Stomach (tissue), 19 donors: ENCODE measurements at places on chromosomes 4 and X. TPM values are rescaled to one million over a fixed set of nuclear protein-coding genes. Genes with fewer than 3 reads are reported as not detected.

DNA sequence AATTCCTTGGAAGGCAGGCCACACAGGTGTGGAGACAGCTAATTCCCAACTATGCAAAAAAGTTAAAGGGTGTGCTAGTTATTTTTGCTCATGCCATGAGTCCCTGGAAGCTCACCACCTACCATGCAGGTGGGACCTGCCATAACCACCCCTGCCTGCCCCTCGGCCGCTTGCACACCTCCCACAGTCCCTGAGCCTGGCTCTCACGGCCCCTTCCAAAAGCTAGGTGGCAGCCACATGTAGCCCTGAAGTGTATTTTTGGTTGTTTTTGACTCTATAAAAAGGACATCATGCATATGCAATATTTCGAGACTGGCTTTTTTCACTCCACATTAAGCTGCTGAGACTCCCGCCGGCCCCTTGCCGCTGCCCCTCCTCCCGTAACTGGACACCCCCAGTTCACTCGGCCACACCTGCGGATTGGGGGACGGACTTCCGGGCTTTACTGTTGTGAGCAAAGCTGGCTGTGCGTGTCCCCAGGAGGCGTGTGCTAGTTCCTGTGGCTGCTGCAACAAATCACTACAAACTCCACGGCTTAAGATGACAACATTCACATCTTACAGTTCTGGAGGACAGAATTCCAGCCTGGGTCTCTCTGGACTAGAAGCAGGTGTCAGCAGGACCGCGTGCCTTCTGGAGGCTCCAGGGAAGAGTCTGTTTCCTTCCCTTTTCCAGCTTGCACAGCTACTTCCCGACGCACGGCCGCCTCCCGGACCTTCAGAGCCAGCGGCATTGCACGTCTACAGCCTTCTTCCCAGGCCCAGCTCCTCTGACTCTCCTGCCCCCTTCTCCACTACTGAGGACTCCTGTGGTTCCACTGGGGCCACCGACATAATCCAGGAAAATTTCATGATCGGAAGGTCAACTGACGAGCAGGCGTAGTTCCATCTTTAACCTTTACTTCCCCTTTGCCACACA lies 24.8 kb downstream of the ZFYVE28 start:
- DNase-seq, result peak; percentile 87

GRCh38 chr4:183624548-183624947 lies 34.4 kb downstream of the RWDD4 start:
- peak; percentile 16 for DNase-seq

DNA sequence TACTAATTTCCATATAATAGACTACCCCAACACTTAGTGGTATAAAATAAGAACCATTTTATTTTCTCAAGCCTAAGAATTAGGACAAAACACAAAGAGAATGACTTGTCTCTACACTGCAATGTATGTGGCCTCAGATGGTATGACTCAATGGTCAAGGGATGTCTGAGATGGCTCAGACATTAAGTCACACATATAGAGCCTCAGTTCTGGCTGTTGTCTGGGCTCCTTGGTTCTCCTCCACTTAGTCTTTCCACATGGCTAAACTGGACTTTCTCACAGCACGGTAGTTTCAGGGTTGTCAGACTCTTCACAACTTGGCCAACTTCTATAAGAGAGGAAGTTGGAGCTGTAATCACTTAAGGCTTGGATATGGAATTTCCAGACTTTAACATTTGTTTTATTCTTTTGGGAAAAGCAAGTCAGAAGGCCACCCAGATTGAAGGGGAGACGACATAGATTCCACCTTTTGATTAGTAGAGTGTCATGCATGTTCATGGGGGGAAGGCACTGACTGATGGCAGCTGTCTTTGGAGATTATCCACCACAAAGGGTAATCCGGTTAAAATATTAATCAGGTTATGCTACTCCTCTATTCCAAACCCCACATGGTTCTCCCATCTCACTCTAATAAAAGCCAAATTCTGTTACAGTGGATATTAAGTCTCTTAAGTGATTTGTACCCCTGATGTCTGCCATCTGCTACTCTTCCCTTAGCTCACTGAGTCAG lies 9.4 kb downstream of the IL15 start:
- no peak for DNase-seq

DNA sequence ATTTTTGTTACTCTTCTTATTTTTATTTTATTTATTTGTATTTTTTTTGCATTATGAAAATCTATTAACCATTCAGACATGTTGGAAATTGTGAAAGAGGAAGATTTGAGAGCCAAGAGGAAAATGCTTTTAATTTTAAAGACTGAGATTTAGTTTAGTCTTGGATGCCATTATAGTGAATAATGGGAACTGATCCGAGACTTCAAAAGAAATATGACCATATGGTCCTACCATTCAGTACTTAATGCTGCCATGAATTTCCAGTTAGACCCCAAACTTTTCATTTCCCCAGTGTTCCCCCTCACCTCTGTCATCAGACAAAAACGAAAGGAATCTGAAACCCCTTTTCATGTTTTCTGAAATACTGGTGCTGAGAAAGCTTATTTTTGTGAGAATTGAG lies 95.5 kb downstream of the TENM3 start:
- DNase-seq, result no peak

DNA sequence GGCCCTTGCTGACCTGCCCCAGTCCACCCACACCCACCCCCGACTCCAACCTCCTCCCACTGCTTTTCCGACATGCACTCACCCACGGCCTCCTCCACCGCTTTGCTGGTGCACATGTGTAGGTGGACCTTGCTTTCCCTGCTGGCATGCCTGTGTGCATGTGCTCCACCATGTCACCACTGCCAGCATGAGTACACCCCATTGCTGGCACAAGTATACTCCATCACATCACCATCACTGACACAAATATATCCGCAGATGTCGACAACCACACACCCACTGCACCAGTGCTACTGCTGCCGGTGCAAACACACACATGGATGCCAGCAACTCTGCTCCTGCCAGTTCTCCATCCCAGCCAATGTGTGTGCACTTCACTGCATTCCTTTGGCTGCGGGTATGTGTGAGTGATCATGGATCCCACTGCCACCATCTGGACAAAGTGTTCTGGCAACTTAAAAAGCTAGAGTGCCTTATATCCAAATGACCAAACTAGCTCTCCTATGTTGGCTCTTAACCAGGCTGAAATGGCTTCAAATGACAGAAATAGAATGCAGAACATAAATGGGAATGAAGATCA lies 1072.3 kb downstream of the RAPGEF2 start:
- no peak for DNase-seq

DNA sequence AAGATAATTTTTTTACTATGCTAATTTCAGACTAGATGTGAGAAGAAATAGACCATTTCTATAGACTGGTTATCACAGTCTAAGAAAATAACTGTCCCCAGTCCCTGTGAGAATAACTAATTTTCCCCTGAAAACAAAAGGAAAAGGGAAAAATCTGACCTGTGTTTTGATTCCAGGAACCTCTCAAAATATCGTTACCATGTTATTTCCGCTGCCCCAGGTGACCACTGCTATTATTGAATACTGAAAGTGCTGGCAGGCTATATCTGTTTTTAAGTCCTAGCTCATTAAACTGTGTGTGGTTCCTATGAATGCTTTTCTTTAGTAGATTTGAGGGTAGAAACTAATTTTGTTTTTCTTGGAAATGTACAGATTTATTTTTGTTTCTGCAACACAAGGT lies 83.6 kb downstream of the GAB1 start:
- DNase-seq, result no peak

GRCh38 chr4:153546280-153546679 lies 80.1 kb downstream of the TMEM131L start:
- no peak for DNase-seq

GRCh38 chr4:27129871-27130366 lies 269.3 kb downstream of the STIM2 start:
- no peak for DNase-seq

- DNase-seq, result no peak
Observed at GRCh38 chr4:75306506-75306905, 207.7 kb downstream of the RCHY1 start.

DNA sequence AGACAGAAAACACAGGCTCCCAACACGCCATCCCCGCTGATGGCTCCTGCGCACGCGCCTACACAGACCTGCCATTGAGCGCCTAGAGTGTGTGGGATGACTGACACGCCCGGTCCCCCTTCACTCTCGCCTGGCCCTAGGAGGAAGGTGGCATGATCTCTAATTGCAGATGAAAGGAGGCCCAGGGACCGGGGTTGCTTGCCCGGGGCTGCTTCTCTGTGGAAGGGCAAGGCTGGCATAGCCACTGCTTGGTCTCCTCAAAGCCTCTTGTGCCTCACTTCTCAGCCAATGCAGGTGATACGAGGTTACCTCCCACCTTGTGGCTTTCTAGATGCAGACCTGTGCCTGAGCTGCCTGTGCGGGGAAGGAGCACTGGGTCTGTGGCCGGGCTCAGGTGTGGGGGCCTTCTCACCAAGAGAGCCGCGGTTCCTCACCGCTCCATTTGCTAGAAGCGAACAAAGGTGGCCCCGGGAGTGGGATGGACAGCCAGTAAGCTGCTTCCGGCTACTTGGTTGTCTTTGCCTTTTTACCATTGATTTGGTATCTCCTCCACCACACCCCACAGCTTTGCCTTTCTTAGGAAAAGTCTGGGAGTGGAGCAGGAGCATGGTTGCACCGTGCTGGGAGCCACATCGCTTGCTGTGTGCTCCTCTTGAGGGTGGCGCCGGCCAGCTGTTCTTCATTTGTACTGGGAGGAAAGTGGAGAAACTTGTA lies 47.0 kb downstream of the TBC1D14 start:
- peak; percentile 26 for DNase-seq

- DNase-seq, result peak; percentile 84
Observed at GRCh38 chr4:81030061-81030980, at the start of gene BMP3. BMP3 (plus strand) TSS chr4:81030708; CDS start chr4:81031285, 577 bp downstream.

DNA sequence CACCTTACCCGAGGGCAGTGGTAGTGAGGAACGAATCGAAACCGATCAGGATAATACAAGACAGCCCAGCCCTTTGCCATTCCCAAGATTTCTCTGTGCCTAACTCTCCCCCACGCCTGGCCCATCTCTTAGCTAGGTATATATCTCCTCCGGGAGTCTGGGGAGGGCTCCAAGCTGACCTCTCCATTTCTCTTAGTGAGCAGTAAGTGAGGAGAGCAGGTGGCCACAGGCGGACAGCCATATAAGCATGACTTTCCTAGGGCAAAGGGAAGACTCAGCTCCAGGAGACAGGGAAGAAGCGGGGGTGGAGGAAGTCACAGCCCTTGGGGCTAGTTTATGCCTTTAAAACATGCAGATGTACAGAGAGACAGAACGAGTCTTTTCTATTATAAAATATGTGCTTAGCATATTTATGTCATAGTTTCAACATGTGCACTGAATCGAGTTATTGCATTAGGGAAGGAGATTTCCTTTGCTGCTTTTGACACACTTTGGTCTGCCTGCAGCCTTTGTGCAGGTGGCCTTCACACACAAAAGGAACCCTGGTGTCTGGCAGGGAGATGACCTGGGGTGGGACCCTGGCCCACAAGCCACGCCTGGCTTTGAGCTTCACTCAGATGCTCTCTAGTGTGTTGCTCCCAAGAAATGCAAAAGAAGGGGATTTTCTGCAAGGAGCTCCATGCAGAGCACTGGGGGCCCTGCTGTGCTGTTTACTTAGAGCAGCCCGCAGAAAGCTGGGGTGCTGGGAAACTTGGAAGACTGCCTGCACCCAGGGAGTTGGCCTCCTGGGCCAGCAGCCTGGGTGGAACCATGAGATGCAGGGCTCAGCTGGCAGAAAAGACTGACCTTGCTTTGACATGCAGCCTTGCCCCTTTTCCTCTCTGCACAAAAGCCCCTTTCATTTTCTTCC lies 613.3 kb downstream of the BCOR start:
- no peak for DNase-seq

DNA sequence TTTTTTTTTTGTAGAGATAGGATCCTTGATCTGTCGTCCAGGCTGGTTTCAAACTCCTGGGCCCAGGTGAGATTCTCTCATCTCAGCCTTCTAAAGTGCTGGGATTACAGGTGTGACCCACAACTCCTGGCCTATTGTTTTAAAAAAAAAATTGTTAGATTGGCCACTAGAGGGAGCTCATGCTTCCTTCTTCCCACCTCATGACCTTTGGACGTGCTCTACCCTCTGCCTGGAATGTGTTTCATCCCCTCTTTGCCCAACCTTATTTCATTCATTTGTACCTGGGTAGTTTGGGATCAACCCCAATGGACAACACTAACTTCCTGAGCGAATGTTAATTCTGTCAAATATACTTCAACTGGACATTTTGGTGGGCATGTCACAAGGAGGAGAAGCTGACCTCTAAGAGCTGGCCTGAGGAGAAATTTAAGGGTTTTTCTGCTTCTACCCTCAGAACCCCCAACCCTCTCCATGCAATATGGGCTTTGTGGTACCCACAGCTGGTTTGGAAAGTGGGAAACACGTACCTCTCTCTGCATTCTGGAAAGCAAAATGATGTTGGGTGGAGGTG lies 6.4 kb downstream of the PPEF2 start:
- peak; percentile 60 for DNase-seq

- peak; percentile 88 for DNase-seq
Observed at GRCh38 chr4:81052119-81053068, 21.9 kb downstream of the BMP3 start.

DNA sequence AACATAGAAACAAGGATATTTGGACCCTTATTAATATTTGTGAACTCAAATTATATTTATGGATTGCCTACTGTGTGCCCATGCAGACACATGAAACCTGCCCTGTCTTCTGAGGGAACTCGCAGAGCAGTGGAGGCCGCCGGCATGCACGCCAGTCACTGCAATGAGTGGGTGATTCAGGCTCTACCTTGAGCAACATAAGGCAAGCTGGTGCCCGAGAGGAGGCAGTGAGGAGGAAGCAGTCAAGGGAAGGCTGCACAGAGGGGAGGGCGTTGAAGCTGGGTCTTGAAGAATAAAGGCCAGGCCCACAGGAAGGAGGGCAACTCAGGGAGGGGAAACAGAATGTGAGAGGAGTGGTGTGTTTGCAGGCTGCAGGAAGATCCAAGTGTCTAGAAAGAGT lies 52.8 kb downstream of the PPEF2 start:
- DNase-seq, result no peak

DNA sequence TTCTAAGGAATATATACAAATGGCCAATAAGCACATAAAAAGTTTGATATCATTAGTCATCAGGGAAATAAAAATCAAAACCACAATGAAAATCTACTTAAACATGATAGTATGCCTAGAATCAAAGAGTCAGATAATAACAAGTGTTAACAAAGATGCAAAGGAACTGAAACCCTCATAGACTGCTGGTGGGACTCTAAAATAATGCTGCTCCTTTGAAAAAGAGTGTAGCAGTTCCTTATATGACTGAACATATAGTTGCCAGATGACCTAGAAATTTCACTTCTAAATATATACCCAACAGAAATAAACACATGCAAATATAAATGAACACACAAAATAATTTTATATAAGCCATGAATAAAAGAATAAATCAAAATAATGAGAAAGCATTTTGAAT lies 205.1 kb upstream of the CTSO start:
- DNase-seq, result no peak

Gene TLR1
- 5.3 TPM for total RNA-seq

Gene SRD5A3
- 9.4 TPM for total RNA-seq

Gene CISD2
- total RNA-seq, result not detected

Gene FHDC1
- 9.9 TPM for total RNA-seq
